Ecto neural progenitor cell (in vitro differentiated cells): ENCODE measurements at places on chromosomes 13 and 19.

- DNase-seq = no peak
Observed at GRCh38 chr19:29031216-29031615, 181.7 kb downstream of the UQCRFS1 start.

- no peak for DNase-seq
Observed at GRCh38 chr19:29668746-29669609, 3.7 kb downstream of the PLEKHF1 start.

DNA sequence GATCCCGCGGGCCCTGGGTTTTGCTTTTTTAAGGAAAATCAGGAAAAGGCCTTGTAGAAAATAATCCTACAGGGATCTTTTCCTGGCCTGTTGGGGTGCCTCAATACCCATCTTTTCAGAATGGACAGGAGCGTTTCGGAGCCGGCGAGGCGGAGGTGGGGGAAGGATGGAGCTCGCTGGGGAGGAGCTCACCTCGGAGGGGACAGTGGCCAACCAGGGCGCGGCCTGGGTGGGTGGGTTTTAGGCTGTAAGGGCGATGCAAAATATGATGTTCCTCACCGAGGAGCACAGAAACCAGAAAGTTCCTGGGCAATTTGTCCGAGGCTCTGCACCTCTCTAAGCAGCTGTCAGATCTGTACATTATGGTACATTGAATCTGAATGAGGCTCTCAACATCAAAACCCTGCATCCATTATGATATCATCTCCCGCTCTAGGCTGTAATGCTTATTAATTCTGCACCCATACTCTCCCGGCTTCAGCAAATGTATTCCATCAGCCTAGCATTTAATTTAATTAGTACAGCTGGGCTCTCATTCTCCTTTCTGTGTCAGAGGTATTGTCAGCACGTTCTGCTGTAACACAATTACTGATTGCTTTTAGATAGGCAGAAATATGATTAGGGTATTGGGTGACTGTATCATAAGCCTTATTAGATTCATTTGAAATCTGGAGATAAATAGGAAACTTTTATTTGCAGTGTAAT, 90.3 kb upstream of the SOX1 start:
- no peak for DNase-seq

DNA sequence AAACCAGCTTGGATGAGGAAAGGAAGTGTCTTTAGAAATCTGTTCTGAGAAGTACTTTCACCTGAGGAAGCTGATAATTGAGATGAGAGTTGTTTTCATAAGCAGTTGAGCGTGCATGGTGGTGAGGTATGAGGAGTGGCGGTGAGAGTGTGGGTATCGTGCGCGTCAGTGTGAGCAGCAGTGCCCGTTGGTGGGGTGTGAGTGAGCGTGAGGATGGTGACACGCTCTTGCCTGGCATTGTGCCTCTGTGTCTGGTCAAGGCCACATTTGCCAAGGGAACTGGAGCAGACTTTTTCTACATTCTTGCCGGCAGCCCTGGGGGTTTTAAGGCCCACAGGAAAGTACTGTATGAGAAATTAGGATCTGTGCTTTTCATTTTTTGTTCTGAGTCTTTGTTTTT, 36.5 kb upstream of the TEX29 start:
- DNase-seq = peak; percentile 18

GRCh38 chr13:69496981-69497380, 610.6 kb upstream of the ATXN8OS start:
- no peak for DNase-seq

DNA sequence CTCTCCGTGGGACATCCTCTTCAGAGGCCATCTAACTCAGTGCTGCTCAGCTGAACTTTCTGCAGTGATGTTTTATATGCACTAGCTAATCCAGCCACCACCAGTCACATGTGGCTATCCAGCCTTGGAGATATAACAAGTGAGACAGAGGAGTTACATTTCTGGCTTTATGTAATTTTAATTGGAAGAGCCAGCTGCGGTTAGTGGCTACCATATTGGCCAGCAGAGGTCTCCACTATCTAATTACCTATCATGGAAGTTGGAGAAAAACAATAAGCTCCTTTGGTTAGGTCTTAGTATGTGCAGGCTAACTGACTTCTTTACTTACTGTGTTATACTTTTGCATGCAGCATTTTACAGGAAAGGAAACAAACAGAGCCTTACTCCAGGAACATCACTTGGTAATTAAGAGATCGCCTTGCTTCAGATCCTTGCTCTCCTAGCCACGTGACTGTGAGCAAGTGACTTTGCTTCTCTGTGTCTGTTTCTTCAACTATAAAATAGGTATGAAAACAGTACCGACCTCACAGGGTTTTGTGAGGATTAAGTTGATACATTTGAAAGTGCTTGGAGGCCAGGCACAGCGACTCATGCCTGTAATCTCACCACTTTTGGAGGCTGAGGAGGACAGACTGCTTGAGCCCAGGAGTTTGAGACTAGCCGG, 1.6 kb upstream of the KLK10 start:
- DNase-seq = no peak

DNA sequence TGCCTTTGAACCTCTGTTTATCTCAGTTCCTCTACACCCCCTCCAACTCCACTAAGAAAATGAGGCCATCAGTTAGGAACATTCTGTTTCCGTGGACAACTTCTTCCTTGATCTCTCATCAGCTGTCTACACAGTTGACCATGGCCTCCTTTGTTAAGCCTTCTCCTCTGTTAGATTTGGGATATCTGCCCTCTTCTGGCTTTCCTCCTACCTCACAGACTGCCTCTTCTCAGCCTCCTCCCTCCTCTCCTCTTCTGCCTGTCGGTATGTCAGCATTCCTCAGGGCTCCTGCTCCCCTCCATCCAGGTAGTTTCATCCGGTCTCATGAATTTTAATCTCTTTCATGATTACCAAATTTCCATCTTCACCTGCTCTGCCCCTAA, 454.9 kb downstream of the FOXO1 start:
- no peak for DNase-seq

GRCh38 chr19:18264971-18265540, 9.2 kb downstream of the IQCN start:
- no peak for DNase-seq

DNA sequence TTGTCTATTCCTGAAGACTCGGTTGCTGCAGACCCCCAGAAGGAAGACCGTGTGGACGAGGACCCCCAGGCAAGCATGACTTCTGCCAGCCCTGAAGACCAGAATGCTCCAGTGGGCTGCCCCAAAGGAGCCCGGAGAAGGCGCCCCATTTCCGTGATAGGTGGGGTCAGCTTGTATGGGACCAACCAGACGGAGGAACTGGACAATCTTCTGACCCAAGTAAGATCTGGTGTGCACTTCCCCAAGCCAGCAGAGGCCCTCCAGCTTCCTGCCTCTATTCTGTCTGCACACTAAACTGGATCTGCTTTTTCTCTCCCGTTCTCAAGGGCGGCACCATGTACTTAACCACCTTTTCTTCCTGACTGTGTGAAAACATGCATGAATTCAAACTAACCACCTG, 59.8 kb upstream of the C1QTNF9 start:
- DNase-seq = no peak

DNA sequence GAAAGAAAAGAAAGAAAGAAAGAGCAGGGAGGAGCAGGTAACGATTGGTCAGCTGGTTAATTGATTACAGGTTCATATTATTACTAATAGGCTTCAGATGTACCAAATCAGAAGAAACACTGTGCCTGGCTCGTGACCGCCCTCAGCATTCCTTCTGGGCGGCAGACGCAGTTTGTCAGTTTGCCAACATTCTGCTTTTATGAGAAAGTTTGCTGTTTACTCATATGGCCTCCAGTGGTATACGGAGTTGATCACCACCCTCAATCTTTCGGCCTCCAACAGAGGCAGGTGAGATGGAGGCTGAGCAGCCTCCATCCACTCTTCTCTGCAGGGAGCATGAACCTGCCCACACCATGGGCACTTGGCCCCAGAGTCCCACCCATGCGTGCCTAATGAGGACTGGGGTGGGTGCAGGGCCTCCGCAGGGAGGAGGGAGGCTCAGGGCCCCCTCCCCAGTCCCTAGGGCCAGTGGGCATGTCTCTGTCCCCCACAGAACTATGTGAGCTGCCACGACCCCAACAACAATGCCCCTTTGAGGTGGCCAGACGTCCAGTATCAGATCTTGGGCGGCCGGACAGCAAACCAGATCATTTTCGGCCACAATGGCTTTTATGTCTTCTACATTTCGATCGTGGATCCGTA, 8.8 kb downstream of the PRR22 start:
- DNase-seq = no peak

DNA sequence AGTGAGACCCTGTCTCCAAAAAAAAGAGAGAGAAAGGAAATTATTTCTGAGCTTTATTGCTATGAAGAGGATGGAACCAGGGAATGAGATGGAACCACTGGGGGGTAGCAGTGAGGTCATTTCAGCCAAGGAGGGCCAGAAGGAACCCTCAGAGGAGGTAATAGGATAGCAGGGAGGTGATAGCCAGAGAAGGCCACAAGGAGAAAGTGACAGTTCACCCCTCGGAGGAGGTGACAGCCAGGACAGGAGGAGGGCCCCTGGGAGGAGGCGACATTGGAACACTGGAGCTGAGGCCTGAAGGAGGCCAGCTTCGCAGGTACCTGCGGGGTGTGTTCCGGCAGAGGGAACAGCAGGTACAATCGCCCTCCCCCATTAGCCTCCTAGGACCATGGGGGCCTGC, 675 bp upstream of the PGPEP1 start:
- DNase-seq = no peak

DNA sequence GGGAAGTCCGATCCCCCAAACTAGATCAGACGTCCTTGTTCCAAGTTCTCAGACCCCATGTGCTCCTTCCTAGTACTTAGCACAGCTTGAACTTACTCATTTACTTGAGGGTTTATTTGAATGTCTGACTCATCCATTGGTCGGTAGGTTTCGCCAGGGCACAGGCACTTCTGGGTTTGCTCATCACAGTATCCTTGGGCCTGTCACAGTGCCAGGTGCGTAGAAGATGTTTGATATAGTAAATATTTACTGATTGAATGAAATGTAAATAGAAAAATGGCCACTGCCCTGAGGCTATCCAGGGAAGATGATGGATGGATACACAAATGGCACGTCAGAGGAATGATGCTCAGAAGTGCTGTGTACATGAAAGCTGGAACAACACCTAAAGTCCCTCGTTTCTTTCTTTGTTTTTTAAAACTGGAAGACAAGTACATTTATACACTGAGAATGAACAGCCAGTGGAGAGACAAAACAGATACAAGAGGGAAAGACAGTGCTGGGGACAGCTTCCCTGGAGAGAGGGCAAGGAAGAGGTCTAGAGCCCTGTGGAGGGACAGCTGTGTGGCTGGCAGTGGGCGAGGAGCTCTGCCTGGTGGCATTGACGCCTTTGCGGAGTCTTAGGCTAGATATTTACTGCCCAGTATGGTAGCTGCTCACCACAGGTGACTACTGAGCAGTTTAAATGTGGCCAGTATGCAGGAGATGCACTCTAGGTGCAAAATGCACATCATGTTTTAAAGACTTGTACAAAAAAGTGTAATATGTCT, 31.2 kb upstream of the KL start:
- no peak for DNase-seq

- DNase-seq = peak; percentile 72
Observed at GRCh38 chr19:32691291-32691951, at the start of gene NUDT19. Gene NUDT19, plus strand, starts transcription at chr19:32691821. Its CDS starts 140 bp downstream, at chr19:32691961.

DNA sequence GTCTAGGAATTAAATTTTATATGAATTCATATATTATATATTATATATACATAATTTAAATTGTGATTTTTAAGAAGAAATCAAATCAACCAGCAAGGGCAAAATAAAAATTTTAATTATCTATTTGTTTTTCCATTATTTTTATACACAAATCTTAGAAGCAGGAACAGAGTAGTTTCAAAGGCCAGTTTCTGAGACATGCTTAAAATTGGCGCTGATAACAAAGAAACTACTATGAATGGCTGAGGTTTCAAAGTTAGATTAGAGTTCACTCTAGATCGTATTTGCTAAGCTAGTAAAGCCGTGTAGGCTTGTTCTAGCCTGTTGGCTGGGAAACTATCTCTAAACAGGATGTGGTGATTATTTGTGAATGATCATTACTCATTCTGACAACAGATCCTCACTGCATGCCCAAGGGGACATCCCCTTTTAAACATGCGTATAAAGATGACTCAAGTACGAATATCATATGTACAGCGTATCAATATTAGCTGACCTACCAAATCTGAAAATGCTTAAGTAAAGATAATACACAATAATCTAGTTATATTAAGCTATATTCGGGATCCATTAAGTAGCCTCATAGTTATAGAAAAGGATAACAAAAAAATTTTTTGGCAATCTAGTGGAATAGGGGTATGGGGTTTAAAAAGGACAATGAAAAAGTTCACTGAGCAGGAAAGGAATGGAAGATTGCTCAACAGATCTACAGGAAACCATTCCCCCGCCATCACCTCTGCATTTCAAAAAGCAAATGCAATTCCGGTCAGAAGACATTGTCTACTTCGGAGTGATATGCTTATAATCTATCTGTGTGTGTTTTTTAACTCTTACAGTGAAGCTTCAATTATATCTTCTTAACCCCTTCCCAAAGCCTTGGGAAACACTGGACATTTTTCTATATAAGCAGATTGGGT, 150.1 kb downstream of the SHISA2 start:
- no peak for DNase-seq

DNA sequence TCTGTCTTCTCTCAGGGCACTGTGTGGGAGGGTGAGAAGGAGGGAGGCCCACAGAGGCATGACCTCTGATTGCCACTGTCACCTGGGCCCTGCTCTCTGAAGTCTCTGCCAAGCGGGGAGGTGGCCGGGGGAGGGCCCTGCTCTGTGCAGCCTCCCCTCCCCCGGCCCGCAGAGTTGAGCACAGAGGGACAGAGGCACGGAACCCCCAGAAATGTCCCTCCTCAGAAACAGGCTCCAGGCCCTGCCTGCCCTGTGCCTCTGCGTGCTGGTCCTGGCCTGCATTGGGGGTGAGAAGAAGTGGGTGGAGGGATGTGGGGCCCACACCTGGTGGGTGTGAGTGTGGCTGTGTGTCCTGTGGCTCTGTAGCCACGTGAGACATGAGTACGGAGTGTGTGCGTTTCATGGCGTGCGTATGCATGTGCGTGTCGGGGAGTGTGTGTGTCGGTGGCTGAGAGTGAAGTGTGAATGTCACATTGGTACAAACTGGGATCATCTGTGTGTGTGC, at the start of gene APOC4:
Gene APOC4 (plus strand): TSS at position 171 of the 505 bp plus-strand sequence. CDS start 41 bp downstream, at position 212.
- no peak for DNase-seq

DNA sequence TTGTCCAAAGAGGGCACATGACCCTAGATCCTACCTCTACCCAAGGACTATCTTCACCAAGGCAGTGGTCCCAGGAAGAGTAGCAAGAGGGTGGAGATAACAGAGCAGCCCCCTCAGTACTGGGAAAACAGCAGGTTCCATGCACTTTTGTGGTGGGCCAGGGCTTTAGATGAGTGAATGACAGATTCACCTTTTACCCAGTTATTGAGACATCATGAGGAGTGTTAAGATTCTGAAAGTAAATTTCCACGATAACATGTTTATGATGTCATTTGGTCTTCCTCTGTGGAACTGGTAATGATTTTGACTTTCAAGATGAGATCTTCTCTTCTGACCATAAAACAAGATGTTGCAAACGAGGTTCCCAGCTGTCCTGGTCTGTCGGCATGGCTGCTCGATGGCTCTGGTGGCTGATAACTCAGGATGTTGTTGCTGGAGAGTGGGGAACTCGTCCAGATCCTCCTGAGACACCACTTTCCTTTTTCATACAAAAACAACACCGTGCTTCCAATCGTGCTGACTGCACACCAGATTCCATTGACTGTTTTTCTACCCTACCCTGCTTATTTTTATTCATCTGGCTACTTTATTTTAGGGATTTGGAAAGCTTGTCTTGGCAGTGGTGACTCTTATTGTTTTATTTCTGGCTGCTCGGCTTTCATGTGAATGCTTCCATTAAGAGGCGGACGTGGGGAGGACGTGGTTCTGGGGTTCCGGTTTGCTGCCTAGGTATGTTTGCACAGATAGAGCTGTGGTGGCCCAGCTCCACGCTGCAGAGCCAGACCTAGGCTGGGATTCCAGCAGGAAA, 88.5 kb downstream of the LRCH1 start:
- DNase-seq = no peak
